ENCODE measurements at places on chromosomes 1 and 21. TPM values are rescaled to one million over a fixed set of nuclear protein-coding genes. Genes with fewer than 3 reads are reported as not detected.
A peak's percentile ranks its signal among the peaks of the same experiment; 100 is the strongest.

- DNase-seq, result peak; percentile 37
Measured at GRCh38 chr1:63746129-63746864, 27.5 kb upstream of the ROR1 start.

DNA sequence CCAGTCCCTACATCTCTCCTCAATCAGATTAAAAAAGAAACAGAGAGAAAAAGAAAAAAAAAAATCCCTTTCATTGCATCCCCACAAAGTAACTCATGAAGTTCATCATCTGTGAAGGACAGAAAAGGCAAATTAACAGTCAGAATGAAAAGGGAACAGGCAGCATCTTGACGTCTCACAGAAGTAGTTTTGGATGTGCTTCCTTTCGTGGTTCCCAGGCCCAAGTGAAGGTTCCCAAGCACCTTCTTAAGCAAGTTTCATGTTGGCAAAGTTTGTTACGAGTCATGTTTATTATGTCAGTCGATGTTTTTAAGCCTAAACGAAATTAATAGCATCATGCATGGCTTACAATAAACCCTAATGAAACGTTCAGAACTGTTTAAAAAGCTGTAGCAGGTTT is 475.2 kb downstream of the SETD4 start:
- no peak for DNase-seq

DNA sequence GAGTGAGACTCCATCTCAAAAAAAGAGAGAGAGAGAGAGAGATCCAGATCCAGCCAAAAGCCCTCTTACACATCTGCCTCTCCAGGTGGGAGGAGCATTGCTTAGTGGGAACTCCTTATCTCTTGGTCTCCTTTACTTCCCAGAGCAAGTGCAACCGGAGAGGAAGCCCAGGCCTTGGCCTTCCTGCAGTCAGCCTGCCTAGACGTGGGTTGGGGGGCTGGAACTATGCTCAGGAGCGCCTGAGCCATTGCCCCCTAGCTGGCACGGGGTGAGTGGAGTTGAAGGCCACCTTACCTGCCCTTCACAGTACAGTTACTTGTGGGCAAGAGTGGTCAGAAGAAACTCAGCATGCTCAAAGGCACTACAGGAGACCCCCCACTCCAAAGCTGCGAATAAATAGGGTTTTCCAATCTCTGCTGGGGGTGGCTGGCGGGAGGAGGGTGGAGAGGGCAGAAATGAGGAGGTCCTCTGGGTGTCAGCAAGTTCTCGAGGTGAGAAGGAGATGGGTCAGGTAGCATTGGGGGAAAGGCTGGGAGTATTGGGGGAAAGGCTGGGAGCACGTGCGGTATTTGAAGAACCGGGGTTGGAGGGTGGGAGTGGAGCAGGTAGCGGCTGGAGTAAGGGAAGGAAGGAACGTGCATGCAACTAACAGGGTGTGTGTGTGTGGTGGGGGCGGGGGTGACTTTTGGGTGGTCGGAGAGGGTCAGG is 4.7 kb upstream of the DMBX1 start:
- peak; percentile 67 for DNase-seq

DNA sequence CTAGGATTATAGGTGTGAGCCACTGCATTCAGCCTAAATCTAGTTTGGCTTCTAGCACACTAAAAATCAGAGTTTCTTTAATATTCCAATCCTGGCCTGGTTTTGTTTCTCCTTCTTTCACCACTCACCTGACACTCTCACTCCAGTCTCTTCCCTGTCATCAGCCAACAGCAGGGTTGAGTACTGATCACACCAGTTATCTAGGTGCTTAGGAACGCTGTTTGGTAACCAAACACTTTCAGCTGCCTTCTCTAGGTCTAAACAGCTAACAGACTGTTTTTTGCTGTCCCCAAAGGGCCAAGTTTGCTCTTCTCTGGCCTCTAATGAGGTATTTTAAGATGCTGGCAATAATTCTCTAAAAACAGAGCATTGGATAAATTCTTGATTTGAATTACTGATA is 17.7 kb upstream of the FRRS1 start:
- DNase-seq, result no peak

DNA sequence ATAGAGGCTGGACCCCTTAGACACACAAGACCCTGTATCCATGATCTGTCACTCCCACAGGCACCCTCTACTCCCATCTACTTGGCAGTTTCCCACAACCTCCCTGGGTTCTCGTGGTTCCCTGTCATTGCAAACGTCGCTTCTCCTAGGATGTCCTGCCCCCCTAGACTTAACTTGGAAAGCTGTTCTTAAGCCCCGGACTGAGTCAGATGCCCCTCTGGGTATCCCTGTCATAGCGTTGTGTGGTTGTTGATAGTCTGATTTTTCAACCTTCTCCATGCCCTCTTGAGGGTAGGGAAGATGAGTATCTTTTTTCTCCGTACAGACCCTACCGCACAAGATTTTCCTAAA is 11.8 kb downstream of the RCC1 start:
- peak; percentile 44 for DNase-seq

DNA sequence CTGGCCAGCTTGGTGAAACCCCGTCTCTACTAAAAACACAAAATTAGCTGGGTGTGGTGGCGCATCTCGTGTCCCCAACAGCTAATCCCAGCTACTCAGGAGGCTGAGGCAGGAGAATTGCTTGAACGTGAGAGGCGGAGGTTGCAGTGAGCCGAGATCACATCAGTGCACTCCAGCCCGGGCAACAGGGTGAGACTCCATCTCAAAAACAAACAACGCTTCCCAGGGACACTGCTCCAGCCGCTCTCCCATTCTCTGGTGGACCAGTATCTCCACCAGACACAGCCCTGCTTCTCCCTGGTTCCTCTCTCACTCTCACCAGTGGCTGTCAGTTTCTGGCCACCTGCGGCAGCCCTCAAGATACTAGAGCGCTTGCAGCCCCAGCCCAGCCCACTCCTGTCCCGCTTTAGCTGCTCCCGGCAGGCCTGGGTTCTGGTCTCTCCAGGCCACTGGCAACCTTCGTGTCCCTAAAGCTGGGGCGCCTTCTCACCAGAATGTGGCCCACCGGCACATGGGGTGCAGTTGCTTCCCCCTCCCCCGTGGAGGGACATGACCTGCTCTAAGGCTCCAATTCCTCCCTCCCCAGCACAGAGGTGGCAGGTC is 20.9 kb upstream of the LRRC47 start:
- no peak for DNase-seq

DNA sequence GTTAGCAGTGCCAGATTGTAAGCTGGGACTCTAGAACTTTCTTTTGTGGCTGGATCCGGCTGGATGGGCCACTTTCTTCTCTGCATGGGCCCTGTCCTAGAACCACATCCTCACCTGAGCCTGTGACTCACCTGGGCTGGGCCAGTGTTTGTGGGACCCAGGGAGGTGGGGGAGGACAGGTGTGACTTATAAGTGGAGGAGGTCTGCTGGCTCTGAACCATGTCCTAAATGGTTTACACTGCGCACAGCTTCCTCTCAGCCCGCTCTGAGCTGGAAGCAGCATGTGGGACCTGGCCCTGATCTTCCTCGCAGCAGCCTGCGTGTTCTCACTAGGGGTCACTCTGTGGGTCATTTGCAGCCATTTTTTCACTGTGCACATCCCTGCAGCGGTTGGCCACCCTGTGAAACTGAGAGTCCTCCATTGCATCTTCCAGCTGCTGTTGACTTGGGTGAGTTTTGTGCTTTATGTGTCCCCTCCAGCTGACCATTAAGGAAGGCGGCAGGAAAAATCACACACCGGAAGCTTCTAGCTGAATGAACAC is at the start of gene AADACL3:
TSS of gene AADACL3 (plus strand) at position 215 of the 542 bp plus-strand sequence. CDS start at position 282, 67 bp downstream.
- DNase-seq, result no peak

- peak; percentile 44 for DNase-seq
Measured at GRCh38 chr1:33338440-33339211, 17.7 kb upstream of the A3GALT2 start.

DNA sequence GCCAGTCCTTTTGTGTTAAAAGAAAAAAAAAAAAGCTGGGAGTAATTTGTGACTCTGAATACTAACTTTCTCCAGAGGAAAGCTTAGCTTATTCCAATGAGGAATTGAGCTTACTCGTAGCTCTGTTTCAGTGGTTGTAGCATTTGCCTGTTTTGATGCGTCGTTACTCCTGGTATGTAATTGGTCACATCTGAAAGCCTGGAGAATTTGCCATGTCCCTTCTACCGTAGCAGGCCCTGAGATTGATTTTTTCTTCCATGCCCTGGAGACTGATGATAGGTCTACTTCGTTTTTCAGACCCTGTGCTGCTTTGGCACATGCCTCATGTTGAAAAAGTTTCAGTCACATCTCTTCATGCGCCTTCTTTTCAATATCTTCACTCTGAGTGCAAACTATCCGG is 1103.0 kb downstream of the PLA2G4A start:
- DNase-seq, result no peak

DNA sequence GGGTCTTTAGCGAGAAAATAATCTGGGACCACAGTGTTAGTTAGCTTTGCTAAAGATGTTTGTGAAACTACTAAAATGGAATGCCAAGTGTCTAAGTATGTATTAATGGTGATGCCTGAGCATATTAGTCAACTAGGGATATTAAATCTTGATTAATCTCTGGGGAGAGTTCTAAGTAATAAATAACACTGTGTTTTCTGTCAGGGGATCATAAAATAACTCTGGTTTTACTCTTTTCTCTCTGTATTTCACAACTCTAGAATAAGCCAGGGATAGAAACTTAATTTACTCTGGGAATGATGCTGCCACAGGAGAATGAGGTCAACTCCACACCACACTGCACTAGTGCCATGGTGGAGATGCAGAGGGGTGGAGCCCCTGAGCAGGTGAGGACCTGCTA is 399.2 kb downstream of the PTBP2 start:
- DNase-seq, result no peak

- no peak for DNase-seq
Measured at GRCh38 chr1:67440339-67440738, 10.1 kb upstream of the SERBP1 start.

Gene SELE
- total RNA-seq, result not detected

Gene NT5C1A
- not detected for total RNA-seq

Gene ESRRG
- 2.4 TPM for total RNA-seq
